ENCODE measurements at places on chromosomes 3 and 15.

GRCh38 chr3:194574639-194575483 lies 58.4 kb downstream of the TMEM44 start:
- H3K36me3 ChIP-seq, result no peaks in the 10 kb centered on the region
- H3K27me3 ChIP-seq, result peaks cover 37% of the 10 kb centered on the region
- no peaks in the 10 kb centered on the region for H3K4me1 ChIP-seq
- no peak for DNase-seq
- no peak overlapping the region for H3K27ac ChIP-seq

GRCh38 chr3:184485241-184485640 lies 76.3 kb upstream of the EPHB3 start:
- no peak for DNase-seq
- no peak overlapping the region for H3K27ac ChIP-seq
- H3K4me3 ChIP-seq, result no peak overlapping the region
- H3K4me1 ChIP-seq, result no peaks in the 10 kb centered on the region

DNA sequence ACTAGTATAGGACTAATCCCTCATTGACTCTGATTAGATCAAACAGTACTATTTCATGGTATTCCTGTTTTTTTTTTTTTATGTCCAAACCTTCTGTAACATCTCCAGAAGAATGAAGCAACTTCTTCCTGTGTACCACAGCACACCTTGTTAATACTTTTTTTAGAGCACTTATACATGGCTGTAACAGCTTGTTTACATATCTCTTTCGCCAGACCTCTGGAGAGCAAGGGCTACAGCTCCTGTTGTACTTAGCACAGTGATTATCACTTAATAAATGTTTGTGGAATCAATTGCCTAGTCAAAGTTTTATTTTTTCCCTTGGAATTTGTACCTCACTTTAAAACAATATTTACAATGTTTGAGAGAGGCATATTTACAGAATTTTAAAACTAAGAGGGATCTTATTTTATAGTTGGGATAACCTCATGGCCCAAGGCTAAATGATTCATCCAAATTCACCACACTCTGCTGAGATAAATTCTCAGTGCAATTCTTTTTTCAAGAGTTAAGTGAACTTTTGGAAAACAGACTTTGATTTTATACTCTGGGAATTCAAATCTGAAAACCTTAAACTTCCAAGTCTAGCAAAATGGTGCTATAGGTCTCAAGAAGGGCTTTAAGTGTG lies 9.2 kb upstream of the GATM start:
- DNase-seq, result no peak
- peaks cover 49% of the 10 kb centered on the region for H3K27me3 ChIP-seq
- peaks cover 4% of the 10 kb centered on the region for H3K4me1 ChIP-seq
- H3K27ac ChIP-seq, result no peak overlapping the region
- no peak overlapping the region for H3K4me3 ChIP-seq
- H3K36me3 ChIP-seq, result no peaks in the 10 kb centered on the region

- DNase-seq, result no peak
- no peak overlapping the region for H3K27ac ChIP-seq
- no peaks in the 10 kb centered on the region for H3K27me3 ChIP-seq
- H3K4me1 ChIP-seq, result peaks cover 11% of the 10 kb centered on the region
- H3K36me3 ChIP-seq, result no peaks in the 10 kb centered on the region
These were observed 8.2 kb upstream of the RTP4 start for GRCh38 chr3:187359798-187360486.

GRCh38 chr15:41377978-41378377 lies 24.3 kb downstream of the NDUFAF1 start:
- no peak overlapping the region for H3K4me3 ChIP-seq
- no peaks in the 10 kb centered on the region for H3K4me1 ChIP-seq
- peaks cover 42% of the 10 kb centered on the region for H3K36me3 ChIP-seq

DNA sequence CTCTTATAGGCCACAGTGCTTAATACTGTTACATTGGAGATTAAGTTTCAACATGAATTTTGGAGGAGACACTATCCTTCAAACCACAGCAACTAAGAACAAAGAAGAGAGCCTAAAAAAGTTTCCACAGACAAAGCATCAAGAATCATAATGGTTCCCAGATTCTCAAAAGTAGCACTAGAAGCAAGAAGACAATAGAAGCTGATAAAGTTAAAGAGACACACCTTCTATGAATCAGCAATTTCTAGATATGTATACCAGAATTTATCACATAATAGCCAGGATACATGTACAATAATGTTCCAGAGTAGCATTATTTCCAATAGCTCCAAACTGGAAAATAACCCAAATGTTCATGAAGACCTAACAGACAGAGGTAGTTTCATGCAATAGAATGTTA lies 12.2 kb downstream of the NKIRAS1 start:
- H3K36me3 ChIP-seq, result peaks cover 3% of the 10 kb centered on the region
- no peak overlapping the region for H3K4me3 ChIP-seq
- H3K27ac ChIP-seq, result no peak overlapping the region
- H3K27me3 ChIP-seq, result no peaks in the 10 kb centered on the region
- H3K4me1 ChIP-seq, result no peaks in the 10 kb centered on the region
- DNase-seq, result no peak

DNA sequence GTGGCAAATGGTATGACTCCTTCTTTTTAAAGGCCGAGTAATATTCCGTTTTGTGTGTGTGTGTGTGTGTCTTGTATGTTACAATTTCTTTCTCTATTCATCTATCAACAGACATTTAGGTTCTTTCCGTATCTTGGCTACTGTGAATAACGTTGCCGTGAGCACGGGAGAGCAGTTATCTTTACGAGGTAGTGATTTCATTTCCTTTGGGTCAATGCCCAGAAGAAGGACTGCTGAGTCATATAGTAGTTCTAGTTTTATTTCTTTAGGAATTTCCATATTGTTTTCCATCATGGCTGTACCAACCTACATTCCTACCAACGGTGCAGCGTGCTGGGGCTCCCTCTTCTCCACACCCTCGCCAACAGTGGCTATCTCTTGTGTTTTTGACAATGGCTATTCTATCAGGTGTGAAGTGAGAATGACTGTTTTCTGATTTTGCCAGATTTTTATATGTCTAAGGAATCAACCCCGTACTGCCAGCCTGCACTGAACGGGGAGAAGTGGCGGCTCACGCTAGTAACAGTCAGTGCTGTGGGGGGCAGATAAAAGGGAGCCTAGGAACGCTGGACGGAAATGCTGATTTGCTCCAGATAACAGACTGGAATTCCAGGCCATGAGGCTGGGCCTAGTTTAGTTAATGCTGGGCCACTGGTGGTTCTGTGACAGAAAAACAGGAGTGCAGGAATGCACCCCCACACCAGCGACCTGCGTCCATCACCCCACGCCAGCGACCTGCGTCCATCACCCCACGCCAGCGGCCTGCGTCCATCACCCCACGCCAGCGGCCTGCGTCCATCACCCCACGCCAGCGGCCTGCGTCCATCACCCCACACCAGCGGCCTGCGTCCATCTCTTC lies 168.1 kb downstream of the XXYLT1 start:
- no peaks in the 10 kb centered on the region for H3K36me3 ChIP-seq
- H3K27me3 ChIP-seq, result no peaks in the 10 kb centered on the region
- H3K27ac ChIP-seq, result no peak overlapping the region
- H3K4me3 ChIP-seq, result no peak overlapping the region
- DNase-seq, result no peak

DNA sequence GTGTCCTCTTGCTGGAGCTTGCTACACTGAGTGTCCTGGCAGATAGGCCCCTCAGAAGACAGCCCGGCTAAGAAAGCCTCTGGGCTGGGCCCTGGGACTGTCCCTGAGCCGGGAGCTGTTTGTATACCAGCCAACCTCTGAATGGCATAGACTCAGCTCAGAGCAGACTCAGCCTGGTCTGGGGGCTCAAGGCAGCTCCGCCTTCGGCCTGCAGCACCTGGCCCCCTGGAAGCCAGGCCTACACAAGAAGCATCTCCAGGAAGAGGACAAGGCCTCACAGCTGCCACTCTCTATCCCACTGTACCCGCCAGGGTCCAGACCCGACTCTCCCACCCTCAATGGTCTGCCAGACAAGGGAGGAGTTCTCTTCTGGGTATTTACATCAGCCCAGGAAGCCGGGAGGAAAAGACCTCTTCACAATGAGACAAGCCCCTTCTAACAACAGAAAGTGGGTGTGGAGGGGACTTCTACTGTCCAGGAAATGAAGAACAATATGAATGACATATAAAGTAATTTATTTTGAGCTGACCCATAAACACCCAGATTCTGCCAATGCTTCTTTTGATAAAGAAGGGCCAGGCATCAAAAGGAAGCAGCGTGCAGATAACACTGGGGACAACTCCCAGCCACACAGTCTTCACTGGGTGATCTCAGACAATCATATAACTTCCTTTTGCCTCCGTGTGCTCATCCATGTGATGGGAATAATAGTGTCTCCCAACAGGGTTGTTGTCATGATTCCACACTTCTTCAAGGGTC lies 110.2 kb downstream of the TPRA1 start:
- no peak overlapping the region for H3K27ac ChIP-seq
- DNase-seq, result no peak
- H3K4me1 ChIP-seq, result peaks cover 22% of the 10 kb centered on the region
- no peaks in the 10 kb centered on the region for H3K36me3 ChIP-seq
- H3K4me3 ChIP-seq, result no peak overlapping the region

GRCh38 chr15:88782465-88782864 lies 20.8 kb upstream of the ACAN start:
- H3K27me3 ChIP-seq, result peaks cover 22% of the 10 kb centered on the region
- H3K4me3 ChIP-seq, result no peak overlapping the region
- DNase-seq, result no peak
- no peak overlapping the region for H3K27ac ChIP-seq
- no peaks in the 10 kb centered on the region for H3K36me3 ChIP-seq
- H3K4me1 ChIP-seq, result no peaks in the 10 kb centered on the region

GRCh38 chr3:146577662-146578061 lies 27.5 kb downstream of the PLSCR5 start:
- no peak overlapping the region for H3K27ac ChIP-seq
- no peaks in the 10 kb centered on the region for H3K36me3 ChIP-seq
- H3K4me1 ChIP-seq, result no peaks in the 10 kb centered on the region

DNA sequence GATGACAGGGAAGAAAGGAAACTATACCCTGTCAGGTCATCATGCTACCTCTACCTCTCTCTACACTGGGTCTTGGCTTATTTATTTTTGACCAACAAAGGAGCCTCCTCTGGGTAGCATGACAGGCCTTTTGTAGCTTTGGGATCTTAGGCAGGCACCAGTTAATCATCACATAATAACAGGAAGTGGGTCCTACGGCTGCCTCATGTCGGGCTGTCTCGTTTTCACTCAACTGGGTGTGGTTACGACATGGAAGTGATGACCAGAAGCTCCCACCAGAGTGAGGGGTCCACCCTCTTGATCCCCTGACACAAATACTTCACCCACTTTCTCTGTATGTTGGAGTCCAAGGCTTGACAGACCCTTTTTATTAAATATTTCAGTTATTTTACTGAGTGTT lies 105.3 kb downstream of the CD47 start:
- peak; percentile 23 for DNase-seq
- H3K4me1 ChIP-seq, result peaks cover 25% of the 10 kb centered on the region
- peak overlapping the region; percentile 79 for H3K27ac ChIP-seq
- H3K36me3 ChIP-seq, result peaks cover 3% of the 10 kb centered on the region
- H3K4me3 ChIP-seq, result peak overlapping the region; percentile 62
- no peaks in the 10 kb centered on the region for H3K27me3 ChIP-seq
